ENCODE measurements at places on chromosomes 3 and 15. TPM values are rescaled to one million over a fixed set of nuclear protein-coding genes. Genes with fewer than 3 reads are reported as not detected.

DNA sequence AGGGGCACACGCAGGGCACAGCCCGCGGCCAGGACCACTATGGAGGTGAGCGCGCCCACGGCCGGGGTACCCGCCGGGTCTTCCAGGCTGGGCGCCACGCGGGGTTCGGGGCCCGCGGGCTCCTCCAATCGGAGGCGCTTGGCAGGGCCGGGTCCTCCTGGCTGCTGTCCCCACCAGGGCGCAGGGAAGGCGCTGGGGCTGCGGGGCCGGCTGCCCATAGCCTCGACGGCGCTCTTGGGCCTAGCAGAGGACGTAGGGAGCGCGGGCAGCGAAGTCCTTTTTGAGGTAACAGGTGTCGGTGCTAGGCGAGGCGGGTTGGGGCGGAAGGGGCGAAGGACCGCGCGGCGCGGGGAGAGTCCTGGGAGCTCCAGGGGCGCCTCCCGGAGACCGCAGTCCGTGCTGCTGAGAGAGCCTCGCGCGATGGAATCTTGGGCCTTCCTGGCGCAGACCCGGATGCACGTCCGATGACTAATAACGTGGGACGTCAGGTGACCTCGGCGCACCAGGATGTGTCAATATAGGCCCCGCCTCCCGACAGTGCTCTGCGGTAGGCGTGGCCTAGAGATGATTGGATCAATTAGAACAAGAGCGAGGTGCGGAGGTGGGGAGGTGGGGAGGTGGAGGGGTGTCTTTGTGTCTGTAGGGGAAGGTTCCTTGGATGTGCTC is at the start of gene PRR23A:
Gene PRR23A, minus strand, starts transcription at position 218 of the 666 bp plus-strand sequence. Its CDS starts 0 bp downstream, at position 218.
- no peak for DNase-seq

Gene ZNF501
- total RNA-seq, result 4.9 TPM

DNA sequence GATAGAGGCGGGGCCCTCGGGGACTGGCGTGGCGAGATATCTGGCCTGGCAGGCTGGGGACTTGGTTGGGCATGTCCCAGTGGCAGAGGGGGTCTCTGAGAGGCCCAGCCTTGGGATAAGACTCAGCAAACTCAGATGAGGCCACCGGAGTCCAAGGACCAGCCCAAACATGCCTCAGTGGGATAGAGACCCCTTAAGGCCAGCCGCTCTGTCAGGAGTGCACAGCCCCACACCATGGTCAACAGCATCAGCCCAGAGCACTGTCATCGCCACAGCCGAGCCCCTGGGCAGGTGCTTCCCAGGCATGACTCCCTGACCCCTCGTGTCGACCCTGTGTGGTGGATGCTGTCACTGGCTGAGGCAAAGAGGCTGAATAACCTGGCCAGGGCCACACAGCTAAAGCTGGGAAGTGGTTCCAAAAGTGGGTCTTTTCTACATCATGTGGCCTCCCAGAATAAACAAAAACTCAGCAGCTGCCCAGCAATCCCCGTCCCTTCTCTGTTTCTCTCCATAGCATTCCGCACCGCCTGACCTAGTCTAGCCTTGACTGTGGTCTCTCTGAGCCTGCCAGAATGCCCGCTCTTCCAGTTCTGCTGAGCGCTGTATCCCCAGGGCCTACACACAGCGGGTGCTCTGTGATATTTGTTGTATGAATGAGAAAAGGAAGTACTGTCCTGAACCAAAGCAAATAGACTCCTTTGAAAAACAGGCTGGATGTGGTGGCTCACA is 15.1 kb downstream of the CTSH start:
- DNase-seq, result no peak

Gene SSUH2
- total RNA-seq, result not detected

- DNase-seq, result no peak
Measured at GRCh38 chr3:11651900-11652299, 8.2 kb upstream of the VGLL4 start.

GRCh38 chr3:61425356-61425755 is 136.0 kb upstream of the PTPRG start:
- no peak for DNase-seq

DNA sequence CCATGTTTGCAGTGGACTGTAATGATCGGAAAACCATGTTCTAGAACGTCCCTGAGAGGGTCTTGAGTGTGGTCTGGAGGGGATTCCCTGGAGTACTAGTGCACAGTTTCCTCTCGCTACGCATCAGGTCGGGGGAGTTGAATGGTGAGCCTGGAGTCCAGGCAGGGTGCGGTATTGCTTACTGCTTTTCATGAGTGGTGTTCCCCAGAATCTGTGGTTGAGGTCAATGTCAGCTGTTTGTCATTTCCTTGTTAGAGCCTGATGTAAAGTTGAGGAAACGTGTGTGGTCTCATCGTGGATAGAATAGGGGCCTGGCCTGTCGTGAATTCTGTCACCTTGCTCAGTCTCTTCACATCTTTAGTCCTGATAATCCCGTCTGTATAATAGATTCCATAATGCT is 328.2 kb upstream of the LRRFIP2 start:
- DNase-seq, result no peak

Data from osteocyte (in vitro differentiated cells).